ENCODE measurements at places on chromosomes 7 and 10.

DNA sequence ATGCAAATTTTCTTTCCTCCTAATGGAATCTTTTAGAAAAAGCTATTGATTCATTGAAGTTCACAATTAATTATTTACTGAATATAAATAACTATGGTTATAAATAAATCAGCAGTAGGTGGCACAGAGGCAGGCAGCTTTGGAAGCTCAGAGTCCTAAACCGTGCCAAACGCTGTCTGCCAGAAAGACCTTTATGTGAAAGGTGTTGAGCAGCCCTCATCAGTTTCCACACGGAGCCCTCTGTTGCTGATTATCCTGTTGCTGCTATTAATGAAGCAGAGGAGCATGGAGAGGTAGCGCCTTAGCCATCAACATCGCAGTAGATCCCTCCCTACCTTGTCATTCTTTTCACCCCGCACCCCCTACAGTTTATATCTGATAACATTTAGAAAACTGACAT, 51.0 kb downstream of the RTKN2 start:
- DNase-seq: no peak

GRCh38 chr7:33986951-33987947, 81.9 kb downstream of the BMPER start:
- DNase-seq: no peak

- DNase-seq: no peak
These were observed 32.5 kb downstream of the PRKAR2B start for GRCh38 chr7:107076781-107077698.

- no peak for DNase-seq
These were observed 90.1 kb downstream of the CYP51A1 start for GRCh38 chr7:92044148-92044547.

GRCh38 chr7:19118636-19119371, 1.4 kb upstream of the TWIST1 start:
- no peak for DNase-seq

- DNase-seq: no peak
These were observed 300.9 kb upstream of the NPSR1 start for GRCh38 chr7:34357068-34357467.

DNA sequence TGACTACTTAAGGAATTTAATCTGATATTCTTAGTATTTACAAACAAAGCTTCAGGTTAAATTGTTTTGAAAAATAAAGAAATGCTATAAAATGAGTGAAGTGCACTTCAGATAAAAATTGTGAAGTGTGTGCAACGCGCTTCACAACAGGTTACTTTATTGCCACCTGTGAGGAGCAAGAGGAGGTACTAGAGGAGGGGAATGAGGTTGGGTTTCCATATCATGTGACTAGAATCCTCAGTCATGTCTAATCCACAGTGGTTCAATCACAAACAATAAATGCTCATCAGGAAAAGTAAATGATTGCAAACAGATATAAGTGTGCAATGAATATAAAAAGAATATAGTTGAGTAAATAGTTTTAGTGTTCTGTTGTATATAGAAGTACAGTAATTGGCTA, 34.5 kb upstream of the CD36 start:
- DNase-seq: no peak

- no peak for DNase-seq
These were observed 97.9 kb downstream of the MTPN start for GRCh38 chr7:135879233-135879632.

GRCh38 chr10:122659651-122660050, 40.0 kb downstream of the C10orf120 start:
- DNase-seq: no peak

DNA sequence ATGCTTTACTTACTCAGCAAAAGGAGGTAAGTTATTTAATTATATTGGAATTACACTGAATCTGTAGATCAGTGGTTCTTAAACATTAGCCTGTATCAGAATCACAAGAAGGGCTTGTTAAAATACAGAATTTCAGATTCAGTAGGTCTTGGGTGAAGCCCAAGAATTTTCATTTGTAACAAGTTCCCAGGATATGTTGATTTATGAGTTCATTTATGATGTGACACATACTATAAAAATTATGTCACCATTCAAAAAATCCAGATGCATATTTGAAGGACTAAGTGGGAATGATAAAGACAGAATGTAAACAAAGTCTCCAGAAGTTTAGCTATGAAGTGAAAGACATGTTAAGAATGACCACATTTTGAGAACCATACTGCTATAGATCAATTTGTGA, 52.3 kb downstream of the HECTD2 start:
- DNase-seq: no peak

- peak; percentile 15 for DNase-seq
These were observed 100.7 kb upstream of the WAC start for GRCh38 chr10:28432210-28432676.

Measured in COR-L47 (cell line).